ENCODE measurements at places on chromosomes 5 and 9. TPM values are rescaled to one million over a fixed set of nuclear protein-coding genes. Genes with fewer than 3 reads are reported as not detected.

The ACOT12 gene
- total RNA-seq, result not detected

The PCAT7 gene
- not detected for total RNA-seq

- no peak for DNase-seq
- H3K4me3 ChIP-seq, result peak overlapping the region; percentile 36
- peaks cover 15% of the 10 kb centered on the region for H3K36me3 ChIP-seq
- peaks cover 31% of the 10 kb centered on the region for H3K4me1 ChIP-seq
- peak overlapping the region; percentile 92 for H3K27ac ChIP-seq
Measured at GRCh38 chr5:134554319-134555222, 29.1 kb downstream of the JADE2 start.

- no peaks in the 10 kb centered on the region for H3K27me3 ChIP-seq
- H3K27ac ChIP-seq, result no peak overlapping the region
- H3K36me3 ChIP-seq, result no peaks in the 10 kb centered on the region
- no peak for DNase-seq
- peaks cover 37% of the 10 kb centered on the region for H3K4me1 ChIP-seq
- no peak overlapping the region for H3K4me3 ChIP-seq
Measured at GRCh38 chr5:141963701-141964100, 5.2 kb upstream of the RNF14 start.

DNA sequence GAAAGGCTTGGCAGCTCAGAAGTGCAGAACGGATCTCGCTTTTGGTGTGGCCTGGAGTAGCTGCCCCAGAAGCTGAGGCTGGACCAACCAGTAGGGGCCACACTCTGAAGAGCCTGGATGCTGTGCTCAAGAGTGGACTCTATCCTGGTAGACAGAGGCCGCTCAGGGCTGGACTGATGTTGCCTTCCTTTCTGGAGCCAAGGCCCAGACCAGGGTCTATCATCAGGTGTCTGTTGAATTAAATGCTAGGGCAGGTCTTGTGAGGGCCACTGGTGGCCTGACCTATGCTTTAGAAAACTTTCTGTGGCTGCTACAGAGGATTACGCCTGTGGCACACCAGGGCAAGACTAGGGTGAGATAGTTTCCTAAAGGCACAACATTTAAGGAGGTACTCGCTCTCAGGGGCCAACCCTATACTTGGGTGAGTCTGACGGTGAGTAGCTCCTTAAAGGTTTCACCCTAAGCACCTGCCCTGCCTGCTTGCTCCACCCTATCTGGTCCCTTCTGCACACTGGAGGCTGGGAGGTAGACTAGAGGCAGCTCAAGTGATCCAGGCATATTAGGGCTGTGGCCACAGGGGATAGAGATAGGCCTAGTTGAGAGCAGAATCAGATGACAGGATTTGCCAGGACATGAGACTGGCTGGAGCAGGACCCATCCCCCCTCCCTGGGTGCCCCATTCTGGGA, 9.8 kb upstream of the IRF1 start:
- H3K27ac ChIP-seq, result peak overlapping the region; percentile 99
- no peaks in the 10 kb centered on the region for H3K36me3 ChIP-seq
- peaks cover 83% of the 10 kb centered on the region for H3K4me1 ChIP-seq
- H3K4me3 ChIP-seq, result no peak overlapping the region

- H3K27me3 ChIP-seq, result no peaks in the 10 kb centered on the region
- H3K36me3 ChIP-seq, result no peaks in the 10 kb centered on the region
- no peak overlapping the region for H3K27ac ChIP-seq
- peak; percentile 56 for DNase-seq
- H3K4me3 ChIP-seq, result no peak overlapping the region
Measured at GRCh38 chr9:137485343-137486140, 26.4 kb upstream of the NSMF start.

- DNase-seq, result peak; percentile 57
- H3K36me3 ChIP-seq, result no peaks in the 10 kb centered on the region
- H3K4me3 ChIP-seq, result no peak overlapping the region
- no peaks in the 10 kb centered on the region for H3K4me1 ChIP-seq
- no peak overlapping the region for H3K27ac ChIP-seq
Measured at GRCh38 chr5:150285114-150285513, 4.5 kb downstream of the CAMK2A start.

GRCh38 chr9:102202126-102202525, 463.7 kb upstream of the GRIN3A start:
- H3K27ac ChIP-seq, result no peak overlapping the region
- no peaks in the 10 kb centered on the region for H3K27me3 ChIP-seq
- H3K4me1 ChIP-seq, result no peaks in the 10 kb centered on the region
- no peak for DNase-seq
- H3K4me3 ChIP-seq, result no peak overlapping the region
- no peaks in the 10 kb centered on the region for H3K36me3 ChIP-seq

Measured in spleen (tissue), 13 donors.